ENCODE measurements at places on chromosomes 7 and 10. TPM values are rescaled to one million over a fixed set of nuclear protein-coding genes. Genes with fewer than 3 reads are reported as not detected.

Gene PDLIM1
- 125 TPM for total RNA-seq

Gene INSYN2A
- total RNA-seq = 1.7 TPM

DNA sequence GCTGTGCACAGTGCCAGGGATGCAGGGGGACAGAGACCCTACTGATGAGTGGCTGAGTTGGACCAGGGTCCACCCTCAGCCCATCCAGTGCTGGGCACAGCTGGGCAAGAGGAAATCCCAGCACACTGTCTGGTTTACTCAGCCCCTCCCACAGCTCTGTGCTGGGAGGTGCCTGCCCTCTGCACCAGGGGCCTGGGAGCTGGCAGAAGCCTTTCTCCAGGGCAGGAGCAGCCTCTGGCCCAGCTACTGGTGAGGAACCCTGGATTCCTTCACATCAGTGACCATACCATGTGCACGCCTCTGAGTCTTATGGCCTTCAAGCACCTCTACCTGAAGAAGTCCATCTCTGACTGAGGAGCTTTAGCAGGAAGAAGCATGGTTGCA, 25.9 kb upstream of the C10orf71 start:
- no peaks in the 10 kb centered on the region for H3K4me1 ChIP-seq
- DNase-seq = no peak
- no peak overlapping the region for H3K27ac ChIP-seq
- H3K36me3 ChIP-seq = no peaks in the 10 kb centered on the region

GRCh38 chr7:22832401-22832800, 9.8 kb upstream of the TOMM7 start:
- H3K27me3 ChIP-seq = no peaks in the 10 kb centered on the region
- H3K36me3 ChIP-seq = no peaks in the 10 kb centered on the region
- DNase-seq = no peak
- no peak overlapping the region for H3K4me3 ChIP-seq
- no peak overlapping the region for H3K27ac ChIP-seq

Gene BLVRA
- total RNA-seq = 18.2 TPM

DNA sequence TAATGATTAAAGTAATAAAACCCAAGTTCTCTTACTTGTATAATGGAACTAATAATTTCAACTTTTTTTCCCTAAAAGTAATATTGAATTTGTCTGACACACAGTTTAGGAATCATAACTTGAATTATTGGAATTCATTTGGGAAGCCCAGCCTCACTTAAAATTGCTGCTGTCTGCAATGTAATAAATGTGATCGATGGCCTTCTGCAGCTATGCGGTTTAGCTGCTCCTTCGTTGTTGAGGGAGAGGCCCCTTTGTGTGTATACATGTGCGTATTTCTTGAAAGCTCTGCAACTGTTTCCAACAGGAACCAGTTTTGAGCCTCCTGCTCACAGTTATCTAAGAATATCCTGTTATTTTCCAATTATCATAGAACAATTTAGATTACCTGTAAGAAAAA, 152.5 kb downstream of the AKR1D1 start:
- H3K36me3 ChIP-seq = peaks cover 4% of the 10 kb centered on the region
- no peak for DNase-seq
- peaks cover 1% of the 10 kb centered on the region for H3K27me3 ChIP-seq
- H3K27ac ChIP-seq = no peak overlapping the region
- H3K4me3 ChIP-seq = no peak overlapping the region
- H3K4me1 ChIP-seq = peaks cover 5% of the 10 kb centered on the region

DNA sequence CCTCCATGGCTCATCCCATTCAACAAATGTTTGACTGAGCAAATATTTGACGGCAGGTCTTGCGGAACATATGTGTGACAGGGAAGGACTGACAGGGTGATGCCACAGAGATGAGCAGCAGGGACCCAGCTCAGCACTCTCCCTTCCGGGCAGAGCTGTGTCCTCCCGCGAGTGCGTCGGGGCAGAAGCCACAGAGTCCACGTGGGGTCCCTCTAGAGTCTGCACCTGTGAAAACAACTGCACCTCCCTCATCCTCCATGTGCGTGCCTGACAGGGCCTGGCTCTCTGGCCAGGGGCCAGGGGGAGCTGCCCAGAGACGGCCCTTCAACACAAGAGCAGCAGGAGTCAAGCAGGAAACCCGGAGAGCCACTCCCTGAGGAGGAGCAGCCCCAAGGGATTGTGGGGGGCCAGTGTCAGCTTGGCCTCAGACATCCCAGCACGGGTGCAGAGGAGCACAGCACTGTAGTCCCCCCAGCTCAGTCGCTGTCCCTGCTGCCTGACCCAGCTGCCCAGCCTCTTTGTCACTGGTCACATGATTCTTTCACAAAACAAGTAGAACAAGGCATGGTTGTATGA, 83.6 kb upstream of the TMEM72 start:
- no peak overlapping the region for H3K27ac ChIP-seq
- H3K4me3 ChIP-seq = no peak overlapping the region
- no peaks in the 10 kb centered on the region for H3K36me3 ChIP-seq
- no peak for DNase-seq
- peaks cover 6% of the 10 kb centered on the region for H3K4me1 ChIP-seq
- no peaks in the 10 kb centered on the region for H3K27me3 ChIP-seq

GRCh38 chr7:18144166-18144565, 116.5 kb upstream of the PRPS1L1 start:
- peaks cover 1% of the 10 kb centered on the region for H3K27me3 ChIP-seq
- H3K4me1 ChIP-seq = no peaks in the 10 kb centered on the region
- H3K27ac ChIP-seq = no peak overlapping the region
- no peak overlapping the region for H3K4me3 ChIP-seq

Gene IL15RA
- total RNA-seq = 0.97 TPM

DNA sequence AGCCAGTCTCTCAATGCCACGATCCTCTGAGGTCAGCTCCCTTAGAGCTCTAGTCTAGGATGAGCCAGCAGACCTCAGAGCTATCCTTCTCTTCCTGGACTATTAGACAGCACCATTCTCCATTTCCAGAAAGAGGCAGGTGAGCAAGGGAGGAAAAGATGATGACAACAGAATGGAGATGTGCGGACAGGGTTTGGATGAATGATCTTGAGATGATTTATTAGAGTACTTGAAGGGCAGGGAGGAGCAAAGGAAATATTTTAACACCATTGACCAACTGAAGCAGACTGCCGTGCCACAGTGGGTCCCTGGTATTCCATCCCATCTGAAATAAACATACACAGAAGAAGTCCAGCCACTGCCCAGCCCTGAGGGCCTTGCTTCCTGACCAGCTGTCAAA, 94.3 kb downstream of the CFAP58 start:
- H3K27me3 ChIP-seq = no peaks in the 10 kb centered on the region
- H3K36me3 ChIP-seq = no peaks in the 10 kb centered on the region
- no peak for DNase-seq
- no peak overlapping the region for H3K4me3 ChIP-seq
- no peaks in the 10 kb centered on the region for H3K4me1 ChIP-seq

Gene SPDYE9
- 0.13 TPM for total RNA-seq

Gene CYP2C9
- not detected for total RNA-seq

- H3K27me3 ChIP-seq = peaks cover 3% of the 10 kb centered on the region
- H3K27ac ChIP-seq = no peak overlapping the region
- no peak overlapping the region for H3K4me3 ChIP-seq
- H3K4me1 ChIP-seq = peaks cover 12% of the 10 kb centered on the region
Measured at GRCh38 chr10:5576780-5577624, 52.2 kb downstream of the CALML3 start.
